ENCODE measurements at places on chromosomes 2 and 18.

- no peak for DNase-seq
Measured at GRCh38 chr18:49915352-49915751, 102.0 kb upstream of the ACAA2 start.

GRCh38 chr2:241208058-241208457 is 19.6 kb downstream of the ANO7 start:
- no peak for DNase-seq

- DNase-seq, result no peak
Measured at GRCh38 chr2:241324775-241325174, 9.1 kb downstream of the SEPTIN2 start.

GRCh38 chr2:238912916-238913875 is 65.3 kb downstream of the TWIST2 start:
- no peak for DNase-seq

DNA sequence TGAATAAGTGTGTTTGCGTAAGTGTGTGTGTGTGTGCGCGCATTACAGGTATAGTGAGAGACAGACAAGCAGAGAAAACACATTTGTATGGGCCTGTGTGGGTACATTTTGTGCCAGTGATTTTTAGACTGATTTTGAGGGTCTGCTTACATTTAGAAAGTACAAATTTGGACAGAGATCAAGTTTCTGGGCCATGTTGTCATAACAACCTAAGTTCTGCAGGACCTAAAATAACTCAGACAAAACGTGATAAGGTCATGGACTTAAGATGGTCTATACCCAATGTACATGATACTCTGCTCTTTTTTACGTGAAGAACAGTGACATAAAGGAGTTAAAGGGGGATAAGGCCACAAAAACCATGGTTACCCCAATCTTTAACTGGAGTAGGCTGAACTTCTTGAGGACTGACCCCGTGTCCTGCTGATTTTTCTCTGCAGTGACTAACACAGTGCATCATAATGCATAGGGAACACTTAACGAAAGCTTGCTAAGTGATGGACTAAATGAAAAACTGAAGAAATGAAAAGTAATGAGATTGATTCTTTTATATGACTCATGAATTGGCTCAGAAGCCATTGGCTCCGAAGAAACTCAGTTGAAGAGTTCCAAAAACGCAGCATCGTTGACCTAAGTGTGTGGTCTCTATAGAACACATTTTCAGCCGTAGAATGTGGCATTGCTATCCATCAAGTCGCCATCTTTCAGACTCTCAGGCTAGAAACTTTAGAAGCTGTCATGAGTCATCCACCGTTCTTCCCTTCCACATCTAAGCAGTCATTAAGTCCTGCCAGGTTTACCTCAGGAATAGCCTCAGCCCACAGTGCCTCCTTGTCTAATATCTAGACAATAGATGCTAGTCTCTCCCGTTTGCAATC is 61.6 kb upstream of the NCOA1 start:
- no peak for DNase-seq

Measured in stimulated activated CD4-positive, alpha-beta T cell treated with anti-CD3 and anti-CD28 coated beads, Interleukin-2, amount 100 ng/mL, for 24 hours (primary cell).